ENCODE measurements at places on chromosomes 6 and 20.

GRCh38 chr6:154969796-154970195, 25.3 kb upstream of the TIAM2 start:
- DNase-seq, result no peak

GRCh38 chr6:135084001-135084915, 29.6 kb upstream of the HBS1L start:
- DNase-seq, result no peak

GRCh38 chr6:48834706-48835105, 628.3 kb downstream of the MMUT start:
- DNase-seq, result no peak

DNA sequence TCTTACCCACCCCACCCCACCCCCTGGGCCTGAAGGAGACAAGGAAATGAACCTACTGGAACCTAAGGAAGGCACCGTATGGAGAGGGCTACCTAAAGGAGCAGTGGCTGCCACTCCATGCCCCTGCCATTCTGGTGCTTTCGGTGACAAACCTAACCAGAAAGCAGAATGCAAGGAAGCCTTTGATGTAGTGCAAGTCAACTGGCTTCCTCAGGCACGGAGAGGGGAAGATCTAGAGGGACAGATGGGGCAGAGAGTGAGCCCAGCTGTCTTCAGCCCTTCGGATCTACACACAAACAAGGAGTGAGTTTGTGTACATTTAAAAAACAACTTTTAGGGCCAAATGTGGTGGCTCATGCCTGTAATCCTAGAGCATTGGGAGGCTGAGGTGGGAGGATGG, 39.5 kb downstream of the PPP1R16B start:
- no peak for DNase-seq

DNA sequence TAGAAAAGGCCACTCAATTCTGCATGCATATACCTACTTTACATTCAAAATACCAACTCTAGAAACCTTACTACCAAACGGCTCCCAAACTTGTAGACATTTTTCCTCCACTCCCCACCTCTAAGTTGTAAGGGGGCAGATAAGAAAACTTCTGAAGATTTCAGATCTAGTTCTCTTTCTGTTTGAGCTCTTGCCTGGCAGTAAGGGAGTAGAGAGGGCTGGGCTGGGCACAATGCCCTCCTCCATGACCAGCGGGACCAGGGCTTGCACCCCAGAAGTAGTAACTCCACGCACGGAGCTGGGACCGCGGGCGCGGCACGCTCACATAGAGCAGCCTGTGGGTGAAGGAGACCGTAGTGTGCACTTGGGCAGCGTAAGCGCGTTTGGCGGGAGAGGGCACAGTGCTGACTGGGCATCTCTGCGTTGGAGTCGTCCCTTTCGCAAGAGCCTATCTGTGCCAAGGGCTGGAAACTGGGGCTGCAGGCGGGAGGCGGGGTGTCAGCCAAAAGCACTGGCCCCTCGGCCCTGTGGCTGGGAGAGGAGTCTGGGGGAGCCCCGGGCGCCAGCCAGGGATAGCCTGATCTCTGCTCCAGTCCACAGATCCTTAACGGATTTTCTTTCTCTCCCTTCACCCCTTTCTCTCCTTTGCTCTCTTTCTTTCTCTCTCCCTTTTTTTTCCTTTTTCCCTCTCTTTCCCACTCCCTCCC, 32.4 kb downstream of the PHACTR1 start:
- no peak for DNase-seq

GRCh38 chr20:11445161-11445560, 472.5 kb upstream of the BTBD3 start:
- no peak for DNase-seq

- DNase-seq, result no peak
These were observed 339.6 kb upstream of the PRDM1 start for GRCh38 chr6:105746509-105746908.

All from stimulated activated CD8-positive, alpha-beta memory T cell treated with anti-CD3 and anti-CD28 coated beads, Interleukin-15, amount 100 ng/mL, for 24 hours (primary cell).